ENCODE measurements at places on chromosomes 3 and 15. TPM values are rescaled to one million over a fixed set of nuclear protein-coding genes. Genes with fewer than 3 reads are reported as not detected.

- peak; percentile 65 for DNase-seq
These were observed 189.4 kb downstream of the MFSD1 start for GRCh38 chr3:158991146-158991705.

- DNase-seq, result no peak
These were observed 205.6 kb downstream of the FEZF2 start for GRCh38 chr3:62167566-62168262.

DNA sequence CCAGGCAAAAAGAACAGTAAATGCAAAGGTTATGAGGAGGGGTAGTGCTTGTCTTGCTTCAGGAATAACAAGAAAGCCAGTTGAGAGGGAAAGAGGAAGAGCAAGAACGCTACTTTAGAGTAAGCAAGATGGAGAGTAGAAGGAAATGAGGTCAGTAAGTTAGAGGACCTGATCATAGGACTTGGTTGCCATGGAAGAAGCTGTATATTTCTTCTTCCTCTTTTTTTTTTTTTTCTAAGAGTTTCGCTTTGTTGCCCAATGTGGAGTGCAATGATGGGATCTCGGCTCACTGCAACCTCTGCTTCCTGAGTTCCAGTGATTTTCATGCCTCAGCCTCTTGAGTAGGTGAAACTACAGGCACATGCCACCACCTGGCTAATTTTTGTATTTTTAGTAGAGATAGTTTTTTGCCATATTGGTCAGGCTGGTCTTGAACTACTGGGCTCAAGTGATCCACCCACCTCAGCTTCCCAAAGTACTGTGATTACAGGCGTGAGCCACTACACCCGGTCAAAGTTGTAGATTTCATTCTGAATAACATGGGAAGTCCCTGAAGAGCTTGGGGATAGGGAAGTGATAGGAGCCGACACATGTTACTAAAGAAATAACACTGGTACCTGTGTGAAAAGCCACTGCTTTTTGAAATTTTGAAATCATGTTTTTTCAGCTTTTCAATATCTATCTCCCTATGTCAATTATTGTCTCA is 527.9 kb upstream of the NAALADL2 start:
- DNase-seq, result no peak

DNA sequence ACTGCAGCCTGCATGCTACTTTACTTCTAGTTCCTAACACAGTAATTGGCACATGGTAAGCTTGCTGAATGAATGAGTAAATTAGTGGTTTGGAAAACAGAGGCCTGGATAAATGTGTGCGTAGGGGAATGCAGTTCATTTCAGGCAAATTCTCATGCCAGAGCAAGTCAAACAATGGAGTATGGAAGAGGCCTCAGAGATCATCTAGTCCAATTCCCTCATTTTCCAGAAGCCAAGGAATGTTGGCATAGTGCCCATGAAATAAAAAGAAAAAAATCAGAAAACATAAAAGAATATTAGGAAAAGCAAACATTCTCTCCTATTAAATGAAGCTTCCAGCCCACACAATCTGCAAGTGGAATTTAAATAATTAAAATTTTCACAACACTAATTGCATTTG is 92.4 kb downstream of the MB21D2 start:
- DNase-seq, result no peak

DNA sequence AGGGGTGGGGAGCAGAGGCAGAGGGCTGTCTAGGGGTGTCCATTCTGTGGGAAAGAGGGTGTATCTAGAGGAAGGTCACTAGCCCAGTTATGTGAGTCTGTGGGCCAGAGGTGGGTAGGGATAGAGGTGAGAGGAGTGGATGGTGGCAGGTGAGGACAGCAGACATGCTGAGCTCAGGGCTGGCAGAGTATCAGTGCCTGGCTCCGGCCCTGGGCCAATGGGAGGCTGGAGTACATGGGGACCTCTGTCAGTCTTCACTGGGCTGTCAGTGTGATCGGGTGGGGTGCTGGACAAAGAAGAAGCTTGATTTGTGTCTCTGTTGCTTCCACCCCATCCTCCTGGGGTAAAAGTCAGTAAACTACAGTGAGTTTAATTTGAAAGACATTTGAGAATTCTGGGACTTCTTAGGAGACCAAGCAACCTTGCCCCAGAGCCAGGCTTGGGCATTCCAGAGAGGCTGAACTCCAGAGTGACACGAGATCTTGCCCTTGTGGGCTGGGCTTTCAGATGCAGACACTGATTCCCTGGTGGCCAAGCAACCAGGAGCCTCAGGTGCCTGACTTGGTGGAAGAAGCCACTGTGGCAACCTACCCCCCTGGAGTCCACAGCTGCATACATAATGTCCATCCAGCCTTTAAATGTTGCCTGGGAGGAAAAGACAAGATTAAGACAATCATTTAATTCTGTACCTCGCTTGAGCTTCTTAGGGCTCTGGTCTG is 60.7 kb downstream of the EXOG start:
- DNase-seq, result peak; percentile 31

DNA sequence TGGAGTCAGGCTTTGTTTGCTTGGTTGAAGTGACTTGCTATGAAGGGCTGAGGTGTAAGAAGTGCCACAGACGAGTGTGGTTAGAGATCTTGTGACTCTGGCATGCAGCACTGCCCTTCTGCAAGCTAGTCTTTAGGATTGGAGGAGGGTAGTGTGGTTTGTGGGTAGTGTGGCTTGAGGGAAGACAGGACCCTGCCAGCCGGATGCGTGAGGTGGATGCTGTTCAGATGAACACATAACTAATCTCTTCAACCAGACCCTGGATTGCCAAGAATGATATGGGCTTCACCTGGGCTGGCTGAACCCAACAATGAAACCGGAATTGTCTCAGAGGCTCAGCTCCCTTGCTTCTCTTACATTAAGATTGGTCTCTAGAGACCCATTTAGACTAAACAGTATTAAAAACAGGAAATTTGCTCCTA is 32.7 kb downstream of the STARD9 start:
- no peak for DNase-seq

- no peak for DNase-seq
These were observed 802.0 kb downstream of the TBL1XR1 start for GRCh38 chr3:176395240-176395639.

GRCh38 chr3:13292375-13292774 is 127.7 kb downstream of the NUP210 start:
- no peak for DNase-seq

- DNase-seq, result no peak
These were observed 502.1 kb upstream of the IL12A start for GRCh38 chr3:159486580-159486979.

- peak; percentile 82 for DNase-seq
These were observed 1.2 kb downstream of the RGMA start for GRCh38 chr15:93087825-93088199.

DNA sequence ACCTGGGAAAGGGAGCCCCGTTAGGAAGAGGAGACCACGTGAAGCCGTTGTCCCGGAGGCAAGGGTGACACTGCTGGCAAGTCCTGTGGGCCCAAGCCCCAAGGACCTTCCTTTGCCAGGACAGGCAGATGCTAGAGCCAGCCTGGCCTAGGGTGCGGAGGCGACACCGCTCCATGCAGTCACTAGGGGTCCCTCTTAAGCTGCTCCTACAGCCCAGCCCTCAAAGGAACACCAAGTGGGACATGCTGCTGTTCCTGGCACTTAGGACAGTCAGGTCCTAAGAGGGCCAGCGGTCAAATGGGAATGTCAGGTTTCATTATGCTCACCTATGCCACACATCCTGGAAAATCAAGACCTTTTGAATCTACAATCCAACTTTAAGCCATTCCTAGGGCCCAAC is 59.7 kb downstream of the RPN1 start:
- no peak for DNase-seq

DNA sequence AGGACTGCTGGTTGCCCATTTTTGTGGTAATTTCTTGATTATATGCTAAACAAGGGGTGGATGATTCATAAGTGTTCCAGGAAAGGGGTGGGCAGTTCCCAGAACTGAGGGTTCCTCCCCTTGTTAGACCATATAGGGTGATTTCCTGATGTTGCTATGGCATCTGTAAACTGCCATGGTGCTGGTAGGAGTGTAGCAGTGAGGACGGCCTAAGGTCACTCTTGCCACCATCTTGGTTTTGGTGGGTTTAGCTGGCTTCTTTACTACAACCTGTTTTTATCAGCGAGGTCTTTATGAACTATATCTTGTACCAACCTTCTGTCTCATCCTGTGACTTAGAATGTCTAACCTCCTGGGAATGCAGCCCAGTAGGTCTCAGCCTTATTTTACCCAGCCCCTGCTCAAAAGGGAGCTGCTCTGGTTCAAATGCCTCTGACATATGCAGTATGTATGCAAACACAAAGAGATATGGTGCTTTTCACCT is 46.2 kb downstream of the C3orf38 start:
- no peak for DNase-seq

DNA sequence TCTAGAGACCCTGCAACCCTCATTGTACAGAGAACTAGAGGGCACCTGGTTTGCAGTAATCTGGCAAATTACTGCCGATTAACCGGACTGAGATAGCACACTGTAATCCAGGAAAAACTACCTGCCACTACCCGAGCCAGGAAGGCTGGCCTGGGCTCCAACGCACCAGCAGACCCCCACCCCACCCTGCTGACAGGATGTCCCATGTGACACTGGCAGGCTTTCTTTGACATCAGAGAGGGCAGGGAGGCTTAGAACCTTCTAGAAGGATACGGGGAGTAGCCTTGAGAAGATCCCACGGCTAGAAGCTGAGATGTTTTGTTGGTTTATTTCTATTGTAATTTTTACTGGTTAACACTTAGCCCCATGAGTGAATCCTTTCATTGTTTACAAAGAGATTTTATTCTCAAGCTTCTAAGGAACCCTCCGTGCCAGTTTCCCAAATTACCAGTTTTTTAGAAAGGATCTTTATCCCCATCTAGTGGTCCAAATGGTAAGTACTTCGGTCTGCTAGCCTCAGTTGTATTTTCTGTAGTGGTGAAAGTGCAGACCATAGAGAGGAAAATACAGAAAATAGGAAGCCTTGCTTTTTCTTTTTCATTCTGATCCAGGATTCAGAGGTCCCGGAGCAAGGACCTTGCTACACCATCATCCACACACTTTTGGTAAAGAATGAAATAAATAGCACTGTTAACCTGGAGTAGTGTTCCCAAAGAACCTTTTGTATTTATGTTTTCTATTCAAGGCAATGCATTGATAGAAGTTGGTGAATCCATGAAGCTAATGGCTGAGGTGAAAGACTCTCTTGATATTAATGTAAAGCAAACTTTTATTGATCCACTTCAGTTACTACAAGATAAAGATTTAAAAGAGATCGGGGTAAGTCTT is 81.9 kb upstream of the ADAMTSL3 start:
- no peak for DNase-seq

The CFAP92 gene
- total RNA-seq, result 1.9 TPM

The NEK10 gene
- total RNA-seq, result 0.49 TPM

The CLRN1 gene
- total RNA-seq, result not detected

The PLSCR5 gene
- total RNA-seq, result not detected

The ATG7 gene
- total RNA-seq, result 49.9 TPM

The TOP2B gene
- total RNA-seq, result 83.4 TPM

The C2CD4B gene
- 3.5 TPM for total RNA-seq

The PRSS50 gene
- total RNA-seq, result 0.20 TPM

The FOXB1 gene
- not detected for total RNA-seq

The RHOV gene
- total RNA-seq, result not detected

All from upper lobe of right lung (tissue), 1 donor.